ENCODE measurements at places on chromosomes 4 and X.

- no peak for DNase-seq
Measured at GRCh38 chrX:150692831-150693724, at the start of gene MTMR1. Gene MTMR1, plus strand, starts transcription at chrX:150693396. Its CDS starts 135 bp downstream, at chrX:150693531.

DNA sequence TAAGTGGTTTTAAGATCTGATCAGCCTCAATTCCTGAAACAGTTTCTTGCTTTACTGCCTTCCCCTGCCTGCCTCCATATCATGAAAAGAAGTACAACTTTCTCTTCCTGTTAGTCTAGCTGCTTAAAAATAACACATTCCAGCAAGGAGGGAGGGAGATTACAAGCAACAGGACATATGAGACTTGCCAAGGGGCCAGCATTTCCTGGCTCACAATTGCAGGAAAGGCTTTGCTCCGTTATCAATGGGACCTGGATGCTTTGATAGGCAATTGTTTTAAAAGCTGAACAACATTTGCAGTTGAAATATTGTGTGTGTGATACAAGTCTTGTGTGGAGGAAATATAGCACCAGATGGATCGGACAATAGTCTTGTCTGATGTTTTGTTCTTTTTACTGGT, 425.0 kb downstream of the FAT4 start:
- DNase-seq, result no peak

DNA sequence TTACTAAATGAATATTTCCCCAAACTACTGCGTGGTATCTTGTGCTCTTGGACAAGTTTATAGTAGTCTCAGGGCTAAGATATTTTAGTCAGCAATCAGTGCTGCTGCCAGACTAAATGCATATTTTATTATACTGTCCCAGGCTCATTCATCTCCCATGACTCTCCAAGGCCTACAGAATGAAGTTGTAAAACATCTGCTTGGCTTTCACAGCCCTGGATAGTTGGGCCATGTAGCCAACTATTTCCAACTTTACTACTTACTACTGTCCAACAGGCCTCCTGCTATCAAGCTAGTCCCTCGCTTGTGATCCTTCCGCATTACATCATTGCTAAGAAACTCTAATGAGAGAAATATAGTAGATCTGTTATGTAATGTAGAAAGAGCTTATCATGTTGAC, 31.4 kb downstream of the MAGEB16 start:
- DNase-seq, result no peak

DNA sequence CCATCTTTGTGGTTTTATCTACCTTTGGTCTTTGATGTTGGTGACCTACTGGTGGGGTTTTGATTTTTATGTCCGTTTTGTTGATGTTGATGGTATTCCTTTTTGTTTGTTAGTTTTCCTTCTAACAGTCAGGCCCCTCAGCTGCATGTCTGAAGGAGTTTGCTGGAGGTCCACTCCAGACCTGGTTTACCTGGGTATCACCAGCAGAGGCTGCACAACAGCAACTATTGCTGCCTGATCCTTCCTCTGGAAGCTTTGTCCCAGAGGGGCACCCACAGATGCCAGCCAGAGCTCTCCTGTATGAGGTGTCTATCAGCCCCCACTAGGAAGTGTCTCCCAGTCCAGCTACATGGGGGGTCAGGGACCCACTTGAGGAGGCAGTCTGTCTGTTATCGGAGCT, 199.3 kb upstream of the WDFY3 start:
- DNase-seq, result no peak

DNA sequence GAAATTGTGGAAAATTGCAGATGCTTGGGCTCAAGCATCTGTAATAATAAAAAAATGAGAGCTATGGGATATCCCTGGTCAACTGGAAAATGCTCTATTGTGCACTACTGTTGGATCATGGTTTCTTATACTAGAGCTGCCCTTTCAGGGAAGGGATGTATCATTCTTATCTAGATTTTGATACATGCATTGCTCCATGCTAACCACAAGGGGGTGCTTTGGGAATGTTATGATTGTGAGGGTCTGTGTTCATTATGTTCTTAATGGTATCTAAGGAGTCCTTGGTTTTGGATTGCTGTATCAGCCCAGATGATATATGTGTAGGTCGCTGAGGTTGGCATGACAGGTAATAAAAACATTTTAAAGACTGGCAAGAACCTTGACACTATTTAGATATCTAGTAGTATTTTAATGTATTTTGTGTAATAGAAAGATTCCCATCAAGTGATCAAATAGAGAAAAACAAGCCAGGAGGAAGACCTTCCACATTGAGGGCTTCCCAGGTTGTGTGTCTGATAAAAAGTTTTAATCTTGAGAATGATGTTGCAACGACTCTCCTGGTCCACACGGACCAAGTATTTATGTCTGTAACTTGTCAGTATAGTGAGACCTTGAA, 49.2 kb upstream of the TLR2 start:
- DNase-seq, result no peak

DNA sequence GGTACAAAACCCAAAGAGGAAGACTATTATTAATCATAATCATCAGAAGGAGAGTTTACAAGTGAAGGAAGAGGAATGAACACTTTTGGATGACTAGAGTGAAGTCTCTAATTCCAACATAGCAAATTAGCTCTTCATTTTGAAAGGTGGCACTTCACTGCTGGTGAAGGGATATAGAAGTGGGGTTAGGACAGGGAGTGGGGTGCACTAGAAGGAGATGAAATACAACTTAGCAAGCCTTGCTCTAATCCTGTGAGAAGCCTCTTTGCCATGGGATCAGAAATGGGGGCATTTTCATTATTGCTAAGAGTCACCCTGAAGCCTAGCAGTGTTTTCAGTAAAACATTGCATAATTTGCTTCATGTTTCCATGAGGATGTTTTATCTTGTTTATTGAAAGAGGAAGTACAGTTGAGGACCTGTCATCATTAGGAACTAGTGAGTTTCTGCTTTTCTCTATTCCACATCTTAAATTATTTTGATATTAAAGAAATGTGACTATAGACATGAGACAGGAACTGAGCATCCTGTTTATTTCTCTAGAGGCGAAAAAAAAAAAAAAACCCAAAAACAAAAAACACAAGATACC, 9.3 kb upstream of the GRPR start:
- no peak for DNase-seq

- no peak for DNase-seq
Measured at GRCh38 chr4:112954286-112954685, 95.2 kb upstream of the ANK2 start.

GRCh38 chr4:176631611-176632010, 161.1 kb downstream of the VEGFC start:
- DNase-seq, result no peak

GRCh38 chrX:683576-683975, 53.0 kb downstream of the SHOX start:
- no peak for DNase-seq

DNA sequence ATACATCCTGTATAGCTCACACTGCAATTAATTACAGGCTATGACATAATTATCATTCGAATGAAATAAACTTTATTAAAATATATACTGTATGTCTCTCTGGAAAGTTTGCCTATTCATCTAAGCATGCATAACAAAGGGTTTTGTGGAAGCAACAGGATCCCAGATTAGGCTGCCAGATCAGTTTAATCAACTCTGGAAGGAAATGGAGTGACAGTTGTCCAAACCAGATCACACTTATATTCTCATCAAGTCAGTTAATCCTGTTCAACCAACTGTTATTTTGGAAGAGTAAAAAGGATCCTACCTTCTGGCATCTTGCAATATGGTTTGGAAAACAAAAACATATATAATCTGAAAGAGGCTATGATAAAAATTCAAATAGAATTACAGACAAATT, 312.2 kb downstream of the FAT4 start:
- DNase-seq, result no peak

- DNase-seq, result no peak
Measured at GRCh38 chr4:186726426-186727168, 2.9 kb upstream of the FAT1 start.

- no peak for DNase-seq
Measured at GRCh38 chr4:41957634-41958033, 22.4 kb downstream of the TMEM33 start.

DNA sequence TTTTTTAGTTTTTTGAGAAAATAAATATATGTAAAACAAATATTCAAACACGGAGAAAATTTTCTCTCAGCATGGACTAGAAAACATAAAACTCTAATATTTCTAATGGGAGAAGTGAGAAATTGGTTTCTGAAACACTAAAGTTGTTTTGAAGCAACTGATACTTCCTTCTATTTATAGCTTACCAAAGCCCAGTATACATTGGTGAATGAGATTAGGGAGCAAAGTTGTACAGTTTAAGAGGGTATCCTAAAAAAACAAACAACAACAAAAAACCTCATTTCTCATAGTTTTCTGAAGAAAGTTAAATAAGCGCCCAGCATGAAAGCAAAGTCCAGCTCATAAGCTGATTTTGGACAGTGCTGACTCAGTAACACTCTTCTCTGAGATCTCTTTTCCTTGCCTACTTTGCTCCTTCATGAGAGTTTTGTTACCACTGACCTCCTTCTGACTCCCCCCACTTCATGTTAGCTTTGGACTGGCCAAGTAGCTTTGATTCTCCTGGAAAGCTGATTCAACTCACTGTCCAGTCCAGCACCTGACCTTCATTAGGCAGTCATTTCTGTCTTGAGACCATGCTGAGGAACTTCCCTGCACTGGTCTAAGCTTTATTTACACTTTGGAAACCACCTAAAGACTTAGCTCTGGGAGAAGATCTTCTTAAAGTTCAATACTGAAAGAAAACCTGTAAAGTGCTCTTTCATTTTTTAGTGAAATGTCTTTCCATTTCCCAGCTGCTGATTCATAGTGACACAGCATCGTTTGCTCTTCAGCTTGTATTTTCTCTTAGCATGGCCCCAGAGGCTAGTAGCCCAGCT, 21.8 kb upstream of the P2RY10 start:
- DNase-seq, result no peak

DNA sequence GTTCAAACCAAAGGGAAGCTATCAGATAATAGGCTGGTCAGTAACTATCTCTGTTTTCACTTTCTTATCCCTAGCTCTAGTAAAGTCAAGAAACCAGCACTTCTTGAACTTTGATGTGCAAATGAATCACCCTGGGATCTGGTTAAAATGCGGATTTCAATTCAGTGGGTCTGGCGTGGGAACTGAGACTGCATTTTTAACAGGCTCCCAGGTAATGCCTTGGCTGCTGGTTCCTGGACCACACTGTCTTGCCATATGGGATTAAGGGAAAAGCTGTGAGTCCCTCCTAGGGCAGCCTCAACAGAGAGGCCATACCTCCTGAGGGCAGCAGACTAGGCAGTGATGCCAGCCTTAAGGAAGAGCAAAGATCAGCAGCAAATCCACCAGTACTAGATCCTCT, 1.7 kb downstream of the RNF175 start:
- no peak for DNase-seq

DNA sequence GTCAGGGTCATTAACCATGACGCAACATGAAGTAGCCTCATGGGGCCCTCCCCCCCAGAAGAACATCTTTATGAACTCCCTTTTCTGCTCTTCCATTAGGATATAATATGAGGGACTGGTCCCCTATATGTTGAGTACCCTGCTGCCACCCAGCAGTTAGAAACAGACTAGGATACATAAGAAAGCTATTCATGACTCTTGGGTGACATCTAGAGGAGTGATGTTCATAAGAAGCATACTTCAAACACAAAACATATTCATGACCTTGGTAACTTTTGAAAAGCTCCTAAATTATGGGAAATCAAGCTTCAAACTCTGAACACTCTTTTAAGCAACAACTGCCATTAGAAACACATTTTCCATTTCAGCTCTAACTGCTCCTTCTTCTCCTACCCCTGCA, 155.2 kb upstream of the SPIN4 start:
- DNase-seq, result no peak

- no peak for DNase-seq
Measured at GRCh38 chr4:1503583-1504471, 97.6 kb upstream of the NKX1-1 start.

DNA sequence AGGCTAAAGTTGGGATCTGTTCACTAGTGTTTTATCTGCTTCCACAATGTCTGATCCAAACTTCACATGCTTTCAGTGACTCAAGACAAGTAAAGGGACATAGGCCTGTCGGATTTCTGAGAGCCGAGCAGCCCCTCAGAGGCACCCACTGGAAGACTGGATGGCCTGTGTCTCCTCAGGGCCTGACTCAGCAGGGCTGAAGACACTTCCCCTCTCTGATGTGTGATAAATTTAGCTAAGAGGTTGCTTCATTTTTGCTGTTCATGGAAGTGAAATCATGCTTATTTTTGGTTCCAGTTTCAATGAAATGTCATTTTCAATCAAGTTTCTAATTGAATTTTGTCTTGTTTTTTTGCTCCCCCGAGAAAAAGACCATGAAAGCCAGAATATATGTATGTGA, 93.7 kb downstream of the MXRA5 start:
- no peak for DNase-seq

- no peak for DNase-seq
Measured at GRCh38 chr4:4524364-4524763, 17.5 kb downstream of the STX18 start.

DNA sequence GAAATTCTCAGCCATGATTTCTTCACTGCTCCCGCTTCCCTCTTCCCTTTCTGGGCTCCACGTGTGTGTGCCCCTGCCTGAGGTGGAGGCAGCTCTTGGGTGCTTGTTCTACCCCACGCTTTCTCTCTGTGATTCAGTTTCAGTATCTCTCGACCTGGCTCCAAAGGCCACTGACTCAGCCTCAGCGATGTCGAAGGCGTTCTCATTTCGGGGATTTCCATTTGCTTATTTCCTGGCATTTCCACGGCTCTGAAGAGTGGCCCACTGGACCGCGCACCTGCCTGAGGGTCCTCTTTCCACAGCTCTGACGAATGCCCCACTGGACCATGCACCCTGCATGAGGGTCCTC, 52.4 kb downstream of the GAK start:
- no peak for DNase-seq

DNA sequence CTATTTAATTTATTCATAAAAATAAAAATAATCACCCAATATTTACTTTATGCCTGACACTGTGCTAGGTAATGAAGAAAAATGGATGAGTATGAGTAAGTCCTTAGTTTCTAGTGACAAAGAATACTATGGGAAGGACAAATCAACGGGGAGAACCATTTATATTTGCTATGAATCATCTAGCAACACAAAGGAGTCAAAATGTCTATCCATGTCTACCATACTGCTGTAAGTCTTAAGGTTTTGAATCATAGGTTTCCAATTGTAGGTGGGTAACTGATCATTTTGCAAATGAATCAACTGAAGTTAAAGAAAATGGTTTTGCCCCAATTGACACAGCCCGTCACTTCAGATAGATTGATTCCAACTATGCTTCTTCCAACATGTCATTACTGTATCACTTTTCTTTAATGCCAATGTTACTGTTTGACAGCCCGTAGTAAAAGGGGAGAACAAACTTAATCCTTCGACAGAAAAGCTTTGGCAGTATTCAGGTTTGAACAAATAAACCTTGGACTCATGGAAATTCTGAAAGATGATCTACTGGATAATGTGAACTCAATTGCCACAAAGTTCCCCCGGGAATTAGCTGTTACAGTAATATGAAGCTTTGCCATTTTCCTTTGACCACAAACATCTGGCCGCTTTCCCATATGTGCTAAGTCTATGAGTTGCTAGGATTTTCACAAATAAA, 3.2 kb downstream of the TDO2 start:
- DNase-seq, result no peak

- no peak for DNase-seq
Measured at GRCh38 chr4:140239311-140239710, 85.3 kb upstream of the MAML3 start.

GRCh38 chr4:122687531-122688061, 44.9 kb upstream of the BBS12 start:
- no peak for DNase-seq

- no peak for DNase-seq
Measured at GRCh38 chr4:145679520-145679919, 426 bp upstream of the C4orf51 start.
